ENCODE measurements at places on chromosomes 11 and 22.
A peak's percentile ranks its signal among the peaks of the same experiment; 100 is the strongest.

- no peak for DNase-seq
These were observed 218.2 kb upstream of the CCDC179 start for GRCh38 chr11:23078289-23078971.

GRCh38 chr22:17137170-17137569 lies 16.0 kb upstream of the TMEM121B start:
- no peak for DNase-seq

DNA sequence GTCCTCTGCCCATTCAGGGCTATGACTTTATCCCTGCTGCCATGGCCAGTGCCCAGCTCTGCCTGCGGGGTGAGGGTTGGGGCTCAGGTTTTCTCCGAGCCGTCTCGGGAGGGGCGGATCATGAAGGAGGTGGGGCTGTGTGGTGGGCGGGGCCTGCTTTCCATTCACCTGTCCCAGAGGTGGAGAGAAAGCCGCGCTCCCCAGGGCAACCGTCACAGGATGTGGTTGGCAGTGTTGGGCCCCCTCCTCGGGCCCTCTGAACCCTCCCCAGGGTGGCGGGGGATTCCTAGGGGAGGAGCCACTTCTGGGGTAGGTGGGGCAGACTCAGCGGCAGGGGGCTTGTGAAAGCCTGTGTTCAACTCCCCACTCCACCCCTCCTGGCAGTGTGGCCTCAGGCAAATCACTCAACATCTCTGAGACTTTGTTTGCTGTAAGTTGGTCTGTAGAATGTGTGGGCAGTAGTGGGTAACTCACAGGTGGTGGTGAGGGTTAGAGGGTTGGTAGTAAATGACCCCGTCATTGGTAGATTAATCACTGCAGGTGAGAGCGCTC lies 50.3 kb downstream of the CD6 start:
- DNase-seq, result no peak

DNA sequence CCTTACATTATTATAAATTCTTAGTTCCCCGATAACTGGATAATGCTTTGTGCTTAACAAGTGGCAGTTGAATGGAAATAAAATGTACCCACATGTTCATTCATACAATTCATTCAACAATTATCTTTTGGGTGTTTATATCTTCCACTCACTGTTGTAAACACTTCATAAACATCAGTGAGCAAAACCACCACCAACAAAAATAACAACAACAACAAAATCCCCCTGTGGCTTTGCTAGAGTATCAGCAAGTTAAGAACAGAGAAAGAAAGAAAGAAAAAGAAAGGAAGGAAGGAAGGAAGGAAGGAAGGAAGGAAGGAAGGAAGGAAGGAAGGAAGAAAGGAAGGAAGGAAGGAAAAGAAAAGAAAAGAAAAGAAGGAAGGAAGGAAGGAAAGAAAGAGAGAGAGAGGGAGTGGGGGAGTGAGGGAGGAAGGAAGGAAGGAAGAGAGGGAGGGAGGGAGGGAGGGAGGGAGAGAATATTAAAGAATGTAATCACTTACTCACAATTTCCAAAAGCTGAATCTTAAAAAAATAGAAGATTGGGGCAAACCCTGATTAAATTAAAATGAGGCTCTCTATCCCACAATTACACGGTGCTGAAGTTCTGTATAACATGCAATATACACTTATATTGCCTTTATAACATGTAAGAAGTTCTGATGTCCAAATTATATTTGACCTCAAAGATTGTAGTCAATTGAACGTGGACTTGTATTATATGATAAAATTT lies 2238.8 kb downstream of the LRRC4C start:
- DNase-seq, result no peak

DNA sequence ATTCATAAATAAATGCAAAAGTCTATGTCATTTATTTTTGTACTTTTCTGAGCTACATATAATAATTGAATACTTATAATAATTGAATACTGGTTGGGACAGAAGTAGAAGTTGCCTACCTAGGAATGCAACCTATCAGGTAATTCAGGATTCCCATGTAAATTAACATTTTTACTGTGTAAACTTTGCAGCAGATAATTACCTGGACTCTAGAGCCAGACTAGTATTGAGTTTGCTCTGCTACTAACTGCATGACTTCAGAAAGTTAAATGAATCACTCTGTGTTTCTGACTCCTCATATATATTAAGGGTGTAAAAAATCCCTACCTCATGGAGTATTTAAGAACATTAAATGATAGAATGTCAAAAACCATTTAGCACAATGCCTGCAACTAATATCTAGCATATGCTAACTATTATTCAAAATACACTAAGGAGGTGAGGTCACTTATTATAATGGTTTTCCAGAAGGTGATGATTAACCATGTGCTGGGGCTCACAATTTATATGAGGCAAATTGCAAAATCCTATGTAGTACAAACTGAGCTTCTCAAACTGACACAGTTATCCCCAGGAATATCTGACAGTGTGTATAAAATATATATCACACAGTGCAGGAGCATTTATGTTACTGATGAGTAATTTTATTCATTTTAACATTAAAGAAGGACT lies 138.1 kb upstream of the ANO3 start:
- DNase-seq, result no peak

- no peak for DNase-seq
These were observed 505.2 kb downstream of the NTM start for GRCh38 chr11:131875611-131876010.

DNA sequence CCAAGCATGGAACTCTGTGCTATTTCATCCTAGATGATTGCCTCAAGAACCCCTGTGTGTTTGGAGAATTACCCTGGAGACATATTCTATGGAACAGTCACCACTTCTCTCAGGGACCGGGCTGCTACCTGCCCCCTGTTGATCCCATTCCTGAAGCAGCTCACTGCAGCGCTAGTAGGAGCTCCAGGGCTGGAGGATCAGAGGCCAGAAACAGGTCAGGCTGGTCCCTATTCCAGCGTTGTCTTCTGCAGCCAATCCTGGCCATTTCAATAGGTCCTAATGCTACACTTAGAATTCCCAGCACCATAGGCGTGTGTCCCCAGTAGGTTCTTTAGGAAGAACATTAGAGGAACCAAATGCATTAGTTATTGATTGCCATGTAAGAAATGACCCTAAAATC lies 48.9 kb downstream of the BTG4 start:
- peak; percentile 22 for DNase-seq

DNA sequence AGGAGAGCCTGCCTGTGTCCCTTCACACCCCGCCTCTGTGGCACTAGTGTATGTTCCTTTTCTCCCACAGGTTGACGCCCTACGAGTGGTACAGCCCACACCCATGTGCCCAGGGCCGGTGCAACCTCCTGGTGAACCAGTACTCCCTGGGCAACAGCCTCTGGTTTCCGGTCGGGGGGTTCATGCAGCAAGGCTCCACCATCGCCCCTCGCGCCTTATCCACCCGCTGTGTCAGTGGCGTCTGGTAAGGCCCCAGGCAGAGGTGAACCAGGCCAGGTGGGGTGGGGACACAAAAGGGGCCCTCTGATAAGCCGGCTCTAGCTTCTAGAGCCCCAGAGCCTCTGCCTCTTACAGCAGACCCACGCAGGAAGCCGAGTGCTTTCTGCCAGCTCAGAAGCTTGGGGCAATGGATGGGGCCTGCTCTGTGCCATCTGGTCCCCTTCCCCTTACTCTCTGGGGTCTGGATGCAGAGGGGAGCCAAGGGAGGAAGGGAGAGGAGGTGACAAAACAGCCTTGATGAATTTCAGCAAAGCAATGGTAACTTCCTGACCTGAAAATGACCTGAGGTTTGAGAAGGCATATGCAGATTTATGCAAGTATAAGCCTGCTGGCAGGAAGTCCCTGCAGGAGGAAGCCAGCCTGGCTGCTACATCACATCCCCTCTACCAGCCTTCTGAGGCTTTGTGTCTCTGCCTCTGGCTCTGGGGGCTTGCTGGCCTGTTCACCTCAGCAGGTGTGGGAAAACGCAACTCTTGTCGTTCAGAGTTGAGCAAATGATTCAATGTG lies 67.0 kb upstream of the TBCEL start:
- no peak for DNase-seq

DNA sequence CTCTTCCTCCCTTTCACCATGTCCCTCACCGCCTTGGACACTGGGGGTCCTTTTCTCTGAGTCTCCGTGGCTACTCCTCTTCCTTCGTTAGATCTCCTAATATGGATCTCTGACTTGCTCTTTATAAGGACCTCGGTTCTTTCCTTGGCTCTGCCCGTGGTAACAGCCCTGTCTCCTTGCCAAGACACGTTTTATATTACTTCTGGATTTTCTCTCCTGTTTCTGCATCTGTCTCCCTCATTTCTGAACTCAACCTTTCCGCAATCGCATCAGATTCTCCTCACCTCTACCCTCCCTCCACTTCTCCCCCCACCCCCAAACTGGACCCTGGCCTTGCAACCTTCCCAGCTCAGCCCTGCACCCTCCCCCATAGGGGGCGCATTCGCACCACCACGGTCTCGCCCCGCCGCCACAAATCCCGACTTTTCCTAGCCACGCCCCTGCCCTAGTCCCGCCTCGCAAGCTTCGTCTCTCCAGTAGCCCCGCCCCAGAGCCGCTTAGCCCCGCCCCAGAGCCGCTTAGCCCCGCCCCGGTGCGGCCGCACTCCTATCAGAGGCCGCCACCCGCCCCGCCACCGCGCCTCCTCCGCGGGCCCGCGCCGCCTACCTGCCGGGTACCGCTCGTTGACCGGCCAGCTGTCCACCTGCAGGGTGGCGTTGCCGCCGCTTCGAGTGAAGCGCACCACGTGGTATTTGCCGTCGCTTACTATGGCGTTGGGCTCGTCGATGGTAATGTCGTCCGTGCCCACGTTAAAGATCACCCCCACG lies 39.0 kb downstream of the SLC22A12 start:
- no peak for DNase-seq

GRCh38 chr11:20881328-20882079 lies 212.1 kb downstream of the NELL1 start:
- DNase-seq, result no peak

- DNase-seq, result no peak
These were observed 13.0 kb upstream of the CHRM4 start for GRCh38 chr11:46404476-46405017.

- DNase-seq, result peak; percentile 63
These were observed 268.1 kb downstream of the BUD13 start for GRCh38 chr11:116504541-116505297.

- DNase-seq, result no peak
These were observed 49.2 kb downstream of the CNTN5 start for GRCh38 chr11:99069856-99070444.

- DNase-seq, result no peak
These were observed 55.1 kb upstream of the PDGFD start for GRCh38 chr11:104219096-104219495.

DNA sequence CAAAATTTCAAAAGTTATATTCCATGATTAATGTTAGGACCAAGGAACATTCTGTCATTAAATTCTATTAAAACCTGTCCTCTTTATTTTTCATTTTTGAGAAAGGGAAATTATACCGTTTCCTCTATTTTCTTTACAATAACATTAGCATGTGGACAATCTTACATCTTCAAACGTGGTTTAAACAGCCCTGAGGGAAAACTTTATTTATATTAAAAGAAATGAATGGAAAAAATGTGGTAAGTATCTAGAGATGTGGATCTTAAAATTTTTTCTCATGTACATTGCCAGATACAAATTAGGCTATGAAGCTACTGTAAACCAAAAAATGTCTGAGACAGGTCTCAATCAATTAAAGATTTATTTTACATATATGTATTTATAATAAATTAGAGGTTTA lies 18.9 kb upstream of the FIBIN start:
- DNase-seq, result no peak

DNA sequence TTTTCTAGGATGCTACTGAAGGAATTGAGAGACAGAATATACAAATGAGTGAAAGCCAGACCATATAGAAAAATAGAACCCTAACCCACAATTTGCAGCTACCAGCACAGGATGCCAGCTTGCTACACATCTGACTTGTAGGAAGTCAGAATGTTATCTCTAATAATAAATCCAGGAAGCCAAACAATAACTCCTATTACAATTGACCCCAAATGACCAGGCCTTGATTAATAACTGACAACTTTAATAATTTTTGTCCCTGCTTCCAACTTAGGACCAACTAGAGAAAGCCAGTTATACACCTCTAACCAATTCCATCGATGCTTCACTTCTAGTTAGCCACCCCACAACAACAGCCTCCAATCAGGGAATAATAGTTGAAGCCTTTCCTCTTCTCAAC lies 193.4 kb downstream of the CASP12 start:
- no peak for DNase-seq

- no peak for DNase-seq
These were observed 46.4 kb downstream of the ELP4 start for GRCh38 chr11:31555938-31556337.

All from coronary artery (tissue), 2 donors.